Type B pancreatic cell (in vitro differentiated cells): ENCODE measurements at places on chromosomes 2 and 18.

DNA sequence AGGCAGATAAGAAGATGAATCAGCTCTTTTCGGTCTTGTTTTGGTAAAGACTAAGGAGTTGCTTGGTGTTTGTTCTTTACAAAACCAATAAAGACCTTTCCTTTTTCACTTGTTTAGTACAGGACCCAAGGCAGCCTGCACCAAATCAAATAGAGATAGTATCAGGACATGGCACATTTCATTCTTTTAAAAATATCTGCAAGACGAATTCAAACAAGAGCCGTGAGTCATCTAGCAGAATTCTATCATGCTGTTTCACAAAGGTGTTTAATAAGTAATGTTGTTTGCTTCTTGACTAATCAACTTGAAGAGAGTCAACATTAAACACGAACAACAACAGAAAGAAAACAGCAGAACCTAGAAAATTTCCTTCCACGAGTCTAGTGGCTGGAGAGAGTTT, 102.8 kb upstream of the TTN start:
- DNase-seq = no peak

- DNase-seq = no peak
Observed at GRCh38 chr18:44786688-44787087, 106.0 kb downstream of the SETBP1 start.

DNA sequence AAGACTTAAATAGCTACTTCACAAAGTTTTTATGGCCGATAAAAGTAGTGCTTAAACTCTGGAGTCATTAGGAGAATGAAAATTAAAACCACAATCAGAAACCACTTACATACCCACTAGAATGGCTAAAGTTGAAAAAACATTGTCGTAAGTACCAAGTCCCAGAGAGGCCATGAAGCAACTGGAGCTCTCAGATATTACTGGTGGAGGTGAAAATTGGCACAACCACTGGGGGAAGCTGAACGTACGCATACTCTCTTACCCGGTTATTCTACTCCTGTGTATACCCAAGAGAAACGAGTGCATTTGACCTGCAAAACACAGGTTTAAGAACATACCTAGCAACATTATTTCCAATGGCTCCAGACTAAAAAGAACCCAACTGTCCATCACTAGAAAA, 76.5 kb upstream of the TMEM247 start:
- DNase-seq = no peak

- DNase-seq = no peak
Observed at GRCh38 chr18:73153271-73153670, 285.5 kb upstream of the NETO1 start.

DNA sequence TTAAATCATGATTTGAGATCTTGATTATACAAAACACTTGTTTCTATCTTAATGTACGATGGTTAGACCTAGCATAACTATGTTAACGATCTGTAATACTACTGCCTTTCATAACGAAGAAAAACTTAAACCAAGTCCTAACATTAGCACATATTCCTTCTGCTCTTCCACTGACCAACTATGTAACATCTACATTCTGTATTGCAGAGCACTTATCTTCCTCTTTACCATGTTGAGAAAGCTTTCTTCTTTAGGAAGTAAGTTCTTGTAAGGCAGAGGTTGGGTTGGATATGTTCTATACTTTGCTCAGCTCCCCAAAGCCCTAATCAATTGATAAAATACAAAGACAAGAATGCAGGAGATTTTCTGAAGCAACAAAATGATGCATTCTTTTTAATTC, 7.9 kb upstream of the ZNF407 start:
- no peak for DNase-seq

GRCh38 chr18:7635948-7636347, 68.8 kb downstream of the PTPRM start:
- DNase-seq = no peak

DNA sequence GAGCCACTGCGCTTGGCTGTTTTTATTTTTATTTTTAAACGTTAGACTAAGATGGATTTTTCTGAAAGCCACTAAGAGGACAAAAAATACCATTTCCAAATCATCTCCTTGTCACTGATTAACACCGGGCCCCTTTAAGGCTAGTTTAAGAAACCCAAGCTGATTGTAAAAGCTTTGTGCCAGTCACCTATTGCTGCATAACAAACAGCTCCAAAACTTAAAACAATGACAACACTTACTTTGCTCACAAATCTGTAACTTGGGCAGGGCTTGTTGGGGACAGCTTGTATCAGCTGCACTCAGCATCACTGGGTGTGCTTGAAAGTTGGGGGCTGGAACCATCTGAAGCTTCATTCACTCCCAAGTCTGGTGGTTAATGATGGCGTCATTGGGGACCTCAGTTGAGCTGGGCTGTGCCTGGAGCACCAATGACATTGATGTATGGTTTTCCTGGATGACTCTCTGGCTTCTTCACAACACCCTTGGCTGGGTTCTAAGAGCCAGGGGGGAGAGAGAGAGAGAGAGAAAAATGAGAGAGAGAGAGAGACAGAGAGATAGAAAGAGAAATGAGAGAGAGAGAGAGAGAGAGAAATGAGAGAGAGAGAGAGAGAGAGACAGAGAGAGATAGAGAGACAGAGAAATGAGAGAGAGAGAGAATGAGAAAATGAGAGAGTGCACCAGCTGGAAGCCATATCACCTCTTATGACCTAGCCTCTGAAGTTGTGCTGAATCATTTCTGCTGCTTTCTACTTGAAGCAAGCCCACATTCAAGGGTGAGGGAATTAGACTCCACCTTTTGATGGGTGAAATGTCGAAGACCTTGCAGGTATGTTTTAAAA, 26.0 kb upstream of the ATG16L1 start:
- no peak for DNase-seq
